ENCODE measurements at places on chromosomes 7 and 10.

DNA sequence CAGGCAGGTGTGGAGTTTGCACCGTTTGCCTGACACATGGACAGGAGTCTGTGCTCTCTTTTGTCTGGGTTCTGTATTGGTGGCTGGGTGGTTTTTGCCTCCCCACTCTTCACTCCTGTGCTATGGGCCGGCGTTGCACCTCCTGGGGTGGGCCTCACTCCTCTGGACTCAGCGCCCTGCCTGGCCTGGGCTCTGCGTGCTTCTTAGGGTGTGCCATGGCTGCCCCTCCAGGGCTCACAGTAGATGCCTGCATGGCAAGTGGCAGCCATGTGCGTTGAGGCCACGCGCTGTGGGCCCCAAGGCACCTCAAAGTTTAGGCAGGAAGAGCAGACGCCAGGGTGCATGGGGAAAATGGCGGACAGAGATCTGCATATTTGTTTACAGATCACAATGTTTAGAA, 319.8 kb downstream of the ADARB2 start:
- no peak for DNase-seq

GRCh38 chr10:76209135-76209534, 777.7 kb downstream of the LRMDA start:
- DNase-seq = peak; percentile 42

- no peak for DNase-seq
Measured at GRCh38 chr7:113812591-113813255, 106.1 kb downstream of the PPP1R3A start.

GRCh38 chr7:32618470-32618869, 123.2 kb downstream of the AVL9 start:
- no peak for DNase-seq

GRCh38 chr7:69880840-69881239, 282.6 kb downstream of the AUTS2 start:
- no peak for DNase-seq

GRCh38 chr10:12194752-12195271, 879 bp downstream of the NUDT5 start:
- peak; percentile 32 for DNase-seq

DNA sequence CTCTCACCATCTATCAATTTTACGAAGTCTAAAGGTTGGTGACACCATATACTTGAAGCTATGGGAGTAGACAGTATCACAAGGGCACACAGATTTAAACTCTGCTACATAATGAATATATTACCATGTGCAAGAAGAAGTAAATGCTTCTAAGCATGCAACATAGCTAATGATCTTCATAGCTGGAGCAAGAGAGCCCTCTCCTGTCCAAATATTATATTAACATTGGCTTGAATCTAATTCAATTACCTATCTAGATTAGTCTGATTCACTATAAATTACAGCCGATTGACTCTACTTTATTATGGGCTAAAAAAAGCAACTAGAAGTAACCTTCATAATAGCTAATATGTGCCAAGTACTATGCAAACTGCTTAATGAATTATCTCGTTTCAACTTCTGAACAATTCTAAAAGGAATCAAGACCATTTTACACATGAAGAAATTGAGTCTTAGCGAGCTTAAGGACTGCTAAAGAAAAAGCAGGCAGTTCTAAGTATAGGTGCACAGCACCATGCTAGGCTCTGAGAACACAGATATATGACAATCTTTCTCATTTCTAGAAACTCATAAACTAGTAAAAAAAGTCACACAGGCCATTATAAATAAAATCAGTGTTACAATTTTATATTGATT, 21.9 kb downstream of the FRA10AC1 start:
- DNase-seq = peak; percentile 30

DNA sequence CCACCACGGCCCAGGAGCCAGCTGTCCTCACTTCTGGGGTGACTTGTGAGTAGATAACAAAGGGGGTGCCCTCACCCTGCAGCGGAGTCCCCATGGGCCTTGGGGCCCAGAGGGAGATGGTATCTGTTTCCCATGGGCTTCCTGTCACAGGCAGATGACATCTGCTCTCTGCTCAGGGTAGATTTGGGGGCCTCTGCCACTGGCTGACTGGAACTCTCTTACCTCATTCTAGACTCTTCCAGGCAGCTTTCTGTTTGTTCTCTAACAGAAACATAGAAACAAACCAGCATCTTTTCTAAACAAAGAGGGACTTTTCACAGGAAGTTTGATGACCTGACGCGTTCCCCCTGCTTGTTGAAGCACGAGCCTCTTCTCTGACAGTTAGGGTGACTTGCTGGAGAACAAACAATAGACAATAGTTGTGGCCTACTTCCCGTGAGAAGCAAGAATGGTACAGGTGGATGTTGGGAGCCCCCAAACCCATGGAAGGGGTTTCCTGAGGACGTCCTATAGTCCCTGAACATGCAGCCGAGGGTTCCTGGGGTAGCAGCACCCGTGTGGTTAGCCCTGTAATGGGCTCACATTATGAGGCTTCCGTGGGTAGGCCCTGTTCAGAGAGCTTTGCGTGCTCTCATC, 61.6 kb downstream of the GRK5 start:
- no peak for DNase-seq

GRCh38 chr10:86851328-86852207, 95.1 kb downstream of the BMPR1A start:
- DNase-seq = peak; percentile 87

DNA sequence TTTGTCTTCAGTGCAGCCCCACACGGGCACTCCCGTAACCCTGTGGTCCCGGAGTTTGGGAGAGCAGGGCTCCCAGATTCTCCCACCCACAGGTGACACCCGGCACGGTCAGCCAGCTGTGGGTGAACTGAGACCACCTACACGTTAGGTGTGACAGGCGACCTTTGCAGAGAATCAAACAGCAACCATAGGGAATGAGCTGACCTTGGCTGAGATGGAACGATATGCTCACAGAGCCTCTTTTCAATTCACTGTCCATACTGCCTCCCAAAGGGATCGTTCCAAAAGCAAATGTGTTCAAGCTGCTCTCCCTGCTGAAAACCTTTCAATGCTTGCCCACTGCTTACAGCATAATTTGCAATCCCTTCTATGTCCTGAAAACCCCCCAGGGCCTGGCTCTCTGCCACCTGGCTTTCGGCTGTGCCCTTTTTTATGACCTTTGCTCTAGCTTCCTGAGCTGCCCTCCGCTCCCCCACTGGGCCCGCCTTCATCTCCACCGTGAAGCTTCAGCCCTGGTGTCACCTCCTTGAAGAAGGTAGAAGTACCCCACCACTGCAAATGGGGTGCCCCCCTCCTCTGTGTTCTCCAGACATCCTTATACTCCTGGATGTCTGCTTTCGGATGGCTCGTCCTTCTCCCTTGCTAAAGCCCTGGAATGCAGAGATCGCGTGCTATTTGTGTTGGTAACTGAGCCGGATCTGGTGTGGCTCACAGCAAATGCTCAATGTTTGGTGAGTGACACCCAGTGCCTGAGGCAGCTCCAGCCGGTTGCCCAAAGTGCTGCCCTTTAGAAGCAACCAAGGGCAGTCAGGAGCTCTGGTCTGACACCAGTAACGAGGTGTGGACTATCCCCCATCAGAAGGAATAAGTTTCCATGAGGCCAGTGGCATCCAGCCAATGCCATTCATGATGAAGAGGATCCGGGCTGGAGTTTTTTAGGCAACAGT, 90.4 kb downstream of the KIAA1549 start:
- DNase-seq = peak; percentile 71

- DNase-seq = peak; percentile 39
Measured at GRCh38 chr10:75019370-75019769, 92.1 kb upstream of the SAMD8 start.

- no peak for DNase-seq
Measured at GRCh38 chr10:30828164-30828563, 198.6 kb upstream of the LYZL2 start.

DNA sequence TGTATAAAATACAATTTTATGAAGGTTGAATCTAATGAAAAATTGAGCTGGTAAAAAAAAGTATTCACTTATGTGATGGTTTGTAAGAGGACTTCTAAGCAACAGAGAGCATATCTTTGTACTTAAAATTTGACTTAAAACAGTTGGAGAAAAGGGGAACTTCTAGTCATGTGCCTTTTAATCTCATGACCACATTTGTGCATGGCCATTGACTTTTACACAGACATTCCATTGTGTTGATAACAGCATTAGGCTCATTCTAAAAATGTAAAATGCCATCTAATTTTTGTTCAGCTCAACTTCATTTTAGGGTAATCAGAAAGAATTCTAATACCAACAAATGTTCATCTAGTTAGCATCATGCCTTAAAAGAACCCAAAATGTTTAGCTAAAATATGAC, 119.9 kb downstream of the HPSE2 start:
- DNase-seq = no peak

DNA sequence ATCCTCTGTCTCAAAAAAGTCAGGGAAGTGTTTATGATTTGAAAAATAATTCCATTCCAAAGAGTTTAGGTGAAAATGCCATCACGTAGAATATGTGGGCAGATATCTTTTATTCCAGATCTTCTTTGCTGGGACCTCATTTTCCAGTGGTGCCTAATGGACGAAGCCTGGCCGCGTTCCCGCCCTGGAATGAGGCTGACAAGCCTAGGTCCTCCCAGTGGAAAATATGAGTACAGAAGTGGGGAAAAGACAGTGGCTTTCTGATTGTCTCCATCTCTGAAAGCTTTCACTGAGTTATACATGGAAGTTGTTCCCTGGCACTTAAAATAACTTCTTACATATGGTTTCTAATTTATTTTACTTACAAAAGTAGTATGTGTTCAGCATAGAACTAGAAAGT, 139.4 kb downstream of the TACC2 start:
- DNase-seq = peak; percentile 26

GRCh38 chr7:26691886-26692285, 172.5 kb downstream of the SKAP2 start:
- no peak for DNase-seq

GRCh38 chr7:24406053-24406788, 122.2 kb downstream of the NPY start:
- DNase-seq = no peak

DNA sequence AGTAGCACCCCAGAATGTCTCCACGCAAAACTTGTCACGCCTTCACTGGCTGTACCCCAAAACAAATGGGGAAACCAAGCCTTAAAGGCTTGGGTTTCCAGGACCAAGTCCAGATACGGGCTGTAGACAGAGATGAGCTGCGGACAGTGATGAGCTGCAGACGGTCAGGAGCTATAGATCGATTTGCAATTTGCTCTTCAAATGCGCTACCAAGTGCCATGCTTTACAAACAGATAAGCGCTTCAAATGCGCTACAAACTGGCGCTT, 658 bp upstream of the SGCE start:
- no peak for DNase-seq

DNA sequence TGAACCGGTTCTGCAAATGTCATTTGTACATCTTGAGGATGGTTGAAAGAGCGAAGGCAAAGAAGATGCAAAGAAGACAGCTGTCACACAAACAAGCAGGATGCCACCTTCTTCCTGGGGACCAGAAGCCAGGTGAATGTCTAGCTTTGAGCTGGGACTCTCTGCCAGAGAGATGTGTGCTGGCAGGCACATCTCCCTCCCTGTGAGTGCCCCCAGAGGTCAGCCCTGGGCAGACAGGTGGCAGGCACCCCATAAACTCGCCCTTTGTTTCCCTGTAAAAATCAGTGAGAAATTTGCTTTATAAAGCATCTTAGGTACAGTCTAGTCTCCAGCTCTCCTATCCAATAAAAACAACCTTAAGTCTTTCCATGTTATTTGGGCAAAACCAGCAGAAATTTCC, 2.6 kb upstream of the TCERG1L start:
- no peak for DNase-seq

DNA sequence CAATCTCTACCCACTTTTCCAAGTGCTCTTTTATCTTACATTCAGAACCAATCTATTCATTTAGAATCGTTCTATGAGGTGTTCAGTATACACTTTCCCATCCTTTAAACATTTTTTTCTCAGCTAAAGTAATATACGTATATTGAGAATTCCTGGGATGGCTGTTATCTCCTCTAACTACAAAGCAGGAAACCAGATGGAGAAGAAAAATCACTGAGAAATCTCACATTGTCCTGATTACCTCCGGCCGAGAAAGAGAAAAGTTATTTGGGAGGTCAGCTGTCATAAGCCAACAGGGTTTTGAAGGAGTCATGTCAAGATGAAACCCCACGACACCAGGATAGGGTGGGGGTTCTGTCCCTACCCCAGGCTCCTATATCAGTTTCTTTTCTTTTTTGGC, 99.2 kb upstream of the KDM7A start:
- no peak for DNase-seq

- DNase-seq = peak; percentile 62
Measured at GRCh38 chr10:72328045-72328828, 26.5 kb downstream of the DNAJB12 start.

- DNase-seq = no peak
Measured at GRCh38 chr7:24974026-24974832, 5.7 kb downstream of the OSBPL3 start.

- DNase-seq = no peak
Measured at GRCh38 chr10:68816796-68817412, 10.4 kb upstream of the STOX1 start.

GRCh38 chr7:143885951-143886350, 16.0 kb downstream of the TCAF1 start:
- DNase-seq = no peak

GRCh38 chr10:100827819-100828737, 82.7 kb downstream of the PAX2 start:
- DNase-seq = no peak

DNA sequence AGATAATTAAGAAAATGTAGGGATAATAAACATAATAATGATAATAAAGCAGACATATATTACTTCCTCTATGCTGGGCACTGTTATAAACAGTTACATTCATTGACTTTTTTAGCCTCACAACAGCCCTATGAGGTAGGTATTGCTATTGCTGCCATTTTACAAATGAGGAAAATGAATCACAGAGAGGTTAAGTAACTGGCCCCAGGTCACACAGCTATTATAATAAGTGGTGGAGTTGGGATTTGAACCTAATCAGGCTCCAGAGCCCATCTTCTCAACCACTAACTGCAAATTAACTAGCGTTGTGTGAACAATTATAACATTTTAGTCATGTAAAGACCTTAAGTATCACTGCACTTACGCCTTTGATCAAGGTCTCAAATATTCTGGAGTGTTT, 62.5 kb upstream of the PIK3CG start:
- DNase-seq = no peak

DNA sequence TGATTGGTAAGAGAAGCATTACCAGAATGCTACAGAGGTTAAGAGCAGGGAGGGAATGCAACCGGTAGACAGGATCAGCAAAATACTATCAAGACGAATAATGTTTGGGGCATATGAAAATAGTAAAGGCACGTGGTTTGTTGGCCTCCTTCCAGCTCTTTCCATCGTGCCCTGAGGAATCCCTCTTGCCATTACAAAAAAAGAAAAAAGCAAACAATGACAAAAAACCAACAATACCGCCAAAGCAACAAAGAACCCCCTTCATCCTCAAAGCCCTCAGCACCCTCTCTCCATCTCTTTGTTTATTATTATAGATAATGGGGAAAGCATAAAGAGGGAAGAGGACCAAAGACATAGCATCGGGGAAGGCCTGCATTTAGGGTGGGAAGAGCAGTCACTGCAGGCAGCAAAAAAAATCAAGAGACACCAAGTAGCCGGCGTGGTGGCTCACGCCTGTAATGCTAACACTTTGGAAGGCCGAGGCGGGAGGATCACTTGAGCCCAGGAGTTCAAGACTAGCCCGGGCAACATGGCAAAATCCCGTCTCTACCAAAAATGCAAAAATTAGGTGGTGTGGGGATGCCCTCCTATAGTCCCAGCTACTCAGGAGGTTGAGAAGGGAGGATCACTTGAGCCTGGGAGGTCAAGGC, 78.0 kb downstream of the HIP1 start:
- DNase-seq = no peak

Measured in fibroblast of skin of right quadriceps (primary cell).